Coronary artery (tissue), 2 donors: ENCODE measurements at places on chromosomes 6 and 20.

DNA sequence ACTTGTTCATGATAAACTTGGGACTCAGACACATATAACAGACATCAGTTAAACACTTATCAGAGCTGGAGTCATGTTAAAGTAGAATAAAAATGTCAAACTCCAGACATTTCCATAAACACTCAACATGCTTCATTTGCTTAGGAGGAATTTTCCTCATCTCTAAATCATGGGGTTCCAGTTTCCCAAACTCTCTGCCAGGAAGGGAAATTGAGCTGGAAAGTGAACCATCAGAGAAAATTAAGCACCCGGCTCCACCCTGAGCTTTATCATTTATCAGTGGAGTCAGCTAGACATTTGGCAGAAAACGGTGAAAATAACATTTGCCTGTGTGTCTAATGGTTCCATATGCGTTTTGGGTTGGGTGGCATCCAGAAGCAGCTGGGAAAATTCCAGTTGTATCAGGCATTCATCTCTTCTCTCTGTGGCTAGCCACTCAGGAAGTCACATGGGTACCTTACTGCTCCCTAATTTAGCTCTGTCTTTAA is 25.3 kb upstream of the ZNFX1 start:
- DNase-seq, result no peak

DNA sequence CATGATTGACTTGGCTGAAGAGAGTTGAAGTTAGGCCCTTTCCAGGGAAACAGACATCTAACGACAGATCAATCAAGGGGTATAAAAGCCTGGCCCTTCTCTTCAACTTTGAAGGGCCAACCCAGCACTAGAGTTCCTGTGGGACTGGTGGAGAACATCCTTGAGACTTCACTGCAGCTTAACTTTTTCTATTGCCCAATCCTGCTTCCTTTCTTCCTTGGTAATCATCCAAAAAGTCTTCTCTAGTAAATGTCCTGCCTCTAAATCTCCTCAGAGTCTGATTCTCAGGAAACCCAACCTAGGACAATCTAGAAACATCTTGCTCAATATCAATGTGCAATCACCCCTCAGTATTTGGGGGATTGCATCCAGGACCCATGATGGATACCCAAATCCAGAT is 1.9 kb downstream of the MKKS start:
- no peak for DNase-seq

DNA sequence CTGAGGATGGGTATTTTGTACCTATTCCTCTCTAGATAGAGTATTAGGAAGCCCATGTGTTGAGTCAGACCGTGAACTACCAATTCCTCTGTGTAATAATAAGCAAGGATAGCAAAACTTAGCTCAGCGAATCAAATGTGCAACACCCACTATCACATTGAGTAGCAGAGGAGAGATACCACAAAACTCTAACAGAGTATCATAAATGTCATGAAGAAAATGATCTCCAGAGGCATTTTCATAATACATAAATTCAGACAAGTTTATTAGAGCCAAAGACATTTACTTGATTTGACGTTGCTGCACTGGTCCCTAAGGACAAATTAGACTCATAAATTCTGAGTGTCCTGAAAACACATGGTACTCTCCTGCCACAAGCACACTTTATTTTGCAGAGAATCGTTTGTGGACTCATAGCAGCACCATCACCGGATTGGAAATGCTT is 245.2 kb downstream of the HAO1 start:
- no peak for DNase-seq

DNA sequence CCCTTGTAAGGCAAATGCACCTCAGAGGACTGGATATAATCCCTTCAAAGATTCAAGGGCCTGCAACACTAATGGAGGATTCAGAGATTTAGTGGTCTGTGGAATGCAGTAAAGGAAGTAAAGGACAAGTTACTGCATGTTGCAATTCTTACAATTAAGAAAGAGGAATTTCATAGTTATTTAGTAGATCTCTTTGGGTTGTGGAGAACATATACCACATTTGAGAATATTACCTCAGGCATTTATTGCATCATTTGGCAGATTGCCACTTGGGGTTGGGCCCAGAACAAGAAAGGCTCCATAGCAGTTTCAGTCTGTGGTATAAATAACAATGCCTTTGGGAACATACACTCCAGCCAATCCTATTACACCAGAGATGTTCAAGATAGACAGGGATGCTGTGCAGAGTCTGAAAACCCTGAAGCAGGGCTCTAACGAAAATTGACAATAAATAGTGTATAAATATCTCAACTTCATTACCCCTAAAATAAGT is 20.9 kb upstream of the EPM2A start:
- no peak for DNase-seq

GRCh38 chr6:160678744-160679401 is 14.8 kb upstream of the LPA start:
- no peak for DNase-seq

DNA sequence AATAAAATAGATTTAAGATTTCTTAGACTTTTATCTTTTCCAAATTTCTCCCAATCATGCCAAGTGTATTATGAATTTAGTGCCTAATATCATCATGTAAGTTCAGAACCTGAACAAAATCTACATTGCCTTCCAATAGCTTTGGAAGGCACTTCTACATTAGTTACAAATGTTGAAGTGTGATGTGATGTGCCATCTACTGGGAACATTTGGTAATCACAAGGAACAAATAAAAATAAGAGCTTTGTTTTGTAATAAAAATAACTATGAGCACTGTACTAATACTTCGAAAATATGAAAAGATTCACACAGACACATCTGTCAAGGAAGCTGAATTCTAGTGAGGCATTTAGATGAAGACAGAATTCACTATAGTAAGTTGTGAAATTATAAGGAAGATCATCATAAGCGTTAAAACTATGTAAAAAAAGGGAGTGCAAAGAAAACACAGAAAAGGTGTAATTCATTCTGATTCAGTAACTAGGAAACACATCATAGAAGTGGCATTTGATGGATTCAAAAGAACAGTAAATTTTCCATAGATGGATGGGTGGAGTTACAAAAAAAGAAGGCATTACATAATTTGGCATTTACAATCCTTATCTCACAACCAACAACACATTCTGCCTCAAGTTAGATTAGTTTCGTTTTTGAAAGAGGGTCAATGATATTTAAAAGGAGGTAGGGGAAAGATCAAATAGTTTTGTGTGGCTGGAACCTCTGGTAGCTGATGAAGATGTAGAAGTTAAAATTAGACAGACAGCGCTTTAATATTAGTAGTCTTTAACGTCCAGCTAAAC is 161.0 kb downstream of the ASCC3 start:
- DNase-seq, result no peak

DNA sequence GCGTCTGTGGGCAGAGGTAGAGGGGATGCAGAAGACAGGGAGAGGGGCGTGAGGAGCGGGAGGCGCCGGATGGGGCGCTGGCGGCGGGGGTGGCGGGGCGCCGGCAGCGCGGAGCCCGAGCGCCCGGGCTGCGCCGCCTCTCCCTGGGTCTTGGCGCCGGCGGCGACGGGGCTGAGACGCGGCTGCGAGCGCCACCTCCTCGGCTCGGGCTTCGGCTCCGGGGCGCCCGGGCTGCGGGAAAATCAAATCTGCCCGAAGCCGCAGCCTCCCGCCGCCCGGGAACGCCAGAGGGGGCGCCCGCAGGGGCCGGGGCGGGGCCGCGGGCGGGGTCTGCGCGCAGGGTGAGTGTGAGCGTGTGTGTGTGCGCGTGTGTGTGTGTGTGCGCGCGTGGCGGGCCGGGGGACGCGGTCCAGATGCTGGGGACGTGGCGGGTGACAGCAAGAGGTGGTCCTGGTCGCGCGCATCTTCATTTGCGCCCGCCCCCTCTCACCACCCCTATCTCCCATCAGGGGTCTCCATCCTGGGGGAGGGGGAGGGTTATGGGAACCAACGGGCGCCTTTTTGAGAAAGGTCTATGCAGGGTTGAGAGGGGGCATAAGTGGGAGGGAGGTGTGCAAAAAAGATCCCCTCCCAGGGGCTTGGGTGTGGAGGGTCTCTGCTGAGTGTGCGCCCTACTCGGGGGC is 646 bp upstream of the CPNE5 start:
- DNase-seq, result no peak

GRCh38 chr6:1965596-1966224 is 279.7 kb downstream of the GMDS start:
- DNase-seq, result no peak

- no peak for DNase-seq
Measured at GRCh38 chr20:51687108-51687507, 81.1 kb downstream of the ATP9A start.

- DNase-seq, result no peak
Measured at GRCh38 chr6:93676581-93676980, 257.2 kb upstream of the EPHA7 start.

GRCh38 chr6:45990162-45990561 is 25.5 kb downstream of the CLIC5 start:
- no peak for DNase-seq

- no peak for DNase-seq
Measured at GRCh38 chr20:38755324-38755910, 7.2 kb downstream of the ACTR5 start.

- DNase-seq, result no peak
Measured at GRCh38 chr6:36804563-36804962, 34.7 kb downstream of the CPNE5 start.

GRCh38 chr20:14918976-14919375 is 581.6 kb upstream of the FLRT3 start:
- DNase-seq, result no peak

DNA sequence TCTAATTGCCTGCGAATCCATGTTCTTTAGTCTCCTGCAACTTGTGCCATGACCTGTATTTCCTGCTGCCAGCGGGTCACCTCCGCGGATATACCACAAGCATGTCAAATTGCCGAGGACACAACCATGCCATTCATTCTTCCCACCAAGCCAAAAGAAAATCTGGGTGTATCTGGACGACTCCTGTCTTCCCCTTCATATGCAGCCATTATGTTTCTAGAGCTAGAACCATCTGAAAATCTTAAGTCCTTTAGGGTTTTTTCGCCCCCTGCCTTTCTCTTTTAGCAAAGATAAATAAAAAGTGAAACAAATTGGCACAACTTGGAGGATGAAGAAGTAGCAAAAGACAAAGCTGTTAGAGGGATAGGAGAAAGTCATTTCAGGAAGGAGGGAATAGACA is 242.6 kb downstream of the ARID1B start:
- no peak for DNase-seq

DNA sequence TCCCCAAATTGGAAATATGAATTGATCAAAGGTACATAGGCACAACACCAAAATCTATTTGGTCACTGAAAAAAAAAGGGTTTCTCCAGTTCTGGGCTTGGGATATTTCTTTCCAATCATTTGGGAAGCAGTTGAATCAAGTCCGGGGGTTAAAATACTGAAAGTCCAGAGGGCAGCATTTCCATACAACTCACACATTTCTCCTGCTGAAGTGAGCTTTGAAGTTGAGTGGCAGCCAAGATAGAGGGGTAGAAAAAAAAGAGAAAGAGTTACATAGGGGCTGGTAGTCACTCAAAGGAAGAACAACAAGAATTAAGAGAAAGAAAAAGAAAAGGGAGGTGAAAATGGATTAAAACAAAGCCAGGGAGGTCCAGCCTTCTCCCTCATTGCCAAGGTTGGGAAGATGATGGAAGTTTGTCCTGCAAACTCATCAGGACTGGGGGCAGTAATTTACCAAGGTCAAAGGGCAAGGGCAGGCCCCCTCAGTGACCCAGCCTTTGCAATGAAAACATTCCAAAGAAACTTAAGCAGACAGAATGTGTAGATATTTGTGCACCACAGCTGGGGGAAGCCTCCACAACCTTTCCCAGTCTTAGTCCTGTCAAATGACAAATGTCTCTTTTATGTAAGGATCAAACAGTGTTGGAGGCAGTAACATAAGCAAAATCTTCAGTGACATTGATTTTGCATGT is 525.3 kb upstream of the JARID2 start:
- DNase-seq, result no peak

GRCh38 chr6:125503181-125503580 is 201.4 kb upstream of the HDDC2 start:
- DNase-seq, result no peak

DNA sequence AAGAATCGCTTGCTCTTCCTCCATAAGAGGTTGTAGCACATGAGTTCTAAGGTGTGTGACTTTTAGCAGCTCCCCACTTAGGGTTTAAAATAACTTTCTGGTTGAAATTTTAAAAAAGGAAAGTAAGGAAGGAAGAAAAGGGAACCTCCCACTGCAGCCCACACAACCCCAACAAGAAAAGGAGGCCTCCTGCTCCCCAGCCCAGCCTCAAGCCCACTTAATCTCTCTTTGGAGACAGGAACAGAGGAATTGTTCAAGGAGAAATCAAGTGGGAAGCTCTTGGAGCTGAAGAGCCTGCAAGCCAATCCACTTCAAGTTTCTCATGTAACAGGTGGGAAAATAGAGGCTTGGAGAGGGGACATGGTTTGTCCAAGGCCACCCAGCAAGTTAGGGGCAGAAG is 39.1 kb upstream of the PREX1 start:
- no peak for DNase-seq

DNA sequence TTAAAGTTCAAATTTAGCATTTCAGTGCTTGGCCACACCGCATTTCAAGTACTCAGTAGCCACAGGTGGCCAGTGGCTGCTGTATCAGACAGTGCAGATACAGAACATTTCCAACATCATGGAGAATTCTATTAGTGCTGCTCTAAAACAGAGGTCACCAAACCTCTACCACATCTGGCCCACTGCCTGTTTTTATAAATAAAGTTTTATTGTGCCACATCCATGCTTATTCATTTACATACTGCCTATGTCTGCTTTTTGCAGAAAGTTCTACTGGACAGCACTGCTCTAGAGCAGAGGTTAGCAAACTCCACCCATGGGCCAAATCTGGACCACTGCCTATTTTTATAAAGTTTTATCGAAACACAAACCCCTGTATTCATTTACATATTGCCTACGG is 3.7 kb upstream of the PTPRT start:
- no peak for DNase-seq
